ENCODE measurements at places on chromosomes 5 and 9.
A peak's percentile ranks its signal among the peaks of the same experiment; 100 is the strongest.

- DNase-seq, result no peak
These were observed 140.6 kb downstream of the OSTF1 start for GRCh38 chr9:75228893-75229292.

- DNase-seq, result no peak
These were observed 11.7 kb upstream of the OR1J2 start for GRCh38 chr9:122498883-122499288.

GRCh38 chr5:15808577-15808976 lies 308.6 kb downstream of the FBXL7 start:
- no peak for DNase-seq

GRCh38 chr9:13429301-13430190 lies 150.1 kb upstream of the MPDZ start:
- DNase-seq, result peak; percentile 26

GRCh38 chr9:138014563-138014945 lies 137.0 kb downstream of the CACNA1B start:
- no peak for DNase-seq

Measured in DMS79 (cell line).